ENCODE measurements at places on chromosomes 3 and 15. TPM values are rescaled to one million over a fixed set of nuclear protein-coding genes. Genes with fewer than 3 reads are reported as not detected.
A peak's percentile ranks its signal among the peaks of the same experiment; 100 is the strongest.

GRCh38 chr15:52183562-52184173 lies 7.5 kb downstream of the GNB5 start:
- DNase-seq = no peak

GABRA5 gene
- 38.1 TPM for total RNA-seq

ARL14 gene
- total RNA-seq = not detected

DNA sequence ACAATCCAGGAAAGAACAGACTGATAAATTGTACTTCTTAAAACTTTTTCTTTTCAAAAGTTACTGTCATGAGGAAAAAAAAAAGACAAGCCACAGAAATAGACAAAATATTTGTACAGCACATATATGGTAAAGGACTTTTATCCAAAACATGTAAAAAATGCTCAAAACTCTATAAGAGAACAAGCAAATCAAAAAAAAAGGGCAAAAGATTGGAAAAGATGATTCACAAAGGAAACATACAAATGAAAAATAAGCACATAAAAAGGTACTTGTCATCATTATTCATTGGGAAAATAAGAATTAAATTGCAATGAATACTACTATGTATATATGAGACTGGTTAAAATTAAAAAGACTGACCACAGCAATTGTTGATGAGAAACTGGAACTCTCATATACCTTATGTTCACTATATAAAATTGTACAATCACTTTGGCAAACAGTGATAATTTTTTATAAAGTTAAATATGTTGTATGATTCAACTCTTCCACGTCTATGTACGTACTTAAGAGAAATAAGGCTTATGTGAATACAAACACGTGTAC lies 39.7 kb downstream of the DIPK2A start:
- no peak for DNase-seq

GRCh38 chr3:89058371-89058770 lies 49.0 kb upstream of the EPHA3 start:
- no peak for DNase-seq

GRCh38 chr3:16511681-16512434 lies 1.6 kb downstream of the RFTN1 start:
- DNase-seq = no peak

GUCA1C gene
- total RNA-seq = not detected

DNA sequence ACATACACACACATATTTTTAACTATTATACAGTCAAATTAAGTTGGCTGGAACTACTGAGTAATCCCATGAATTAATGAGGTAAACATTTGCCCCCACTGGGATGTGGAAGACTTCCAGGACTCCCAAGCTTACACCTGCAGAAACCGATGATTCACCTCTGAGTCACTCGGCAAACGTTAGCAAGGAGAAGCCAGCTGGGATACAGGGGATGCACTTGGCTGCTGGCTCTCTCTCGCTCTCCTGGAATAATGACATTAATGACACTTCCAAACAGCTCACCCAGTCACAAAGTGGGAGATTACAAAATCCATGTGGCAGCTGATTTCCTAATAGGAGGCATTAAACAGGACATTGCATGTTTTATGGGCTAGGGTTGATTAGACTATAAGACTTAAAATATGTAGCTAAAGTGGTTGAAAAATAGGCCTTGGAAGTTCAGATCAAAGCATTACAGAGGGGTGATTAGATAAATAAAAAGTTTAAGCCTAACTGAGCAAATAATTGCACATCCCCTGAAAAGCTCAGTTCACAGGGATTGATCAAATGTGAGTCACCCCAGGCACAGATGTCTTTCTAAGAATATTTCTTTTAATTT lies 500.9 kb downstream of the SOX2 start:
- DNase-seq = peak; percentile 38

DNA sequence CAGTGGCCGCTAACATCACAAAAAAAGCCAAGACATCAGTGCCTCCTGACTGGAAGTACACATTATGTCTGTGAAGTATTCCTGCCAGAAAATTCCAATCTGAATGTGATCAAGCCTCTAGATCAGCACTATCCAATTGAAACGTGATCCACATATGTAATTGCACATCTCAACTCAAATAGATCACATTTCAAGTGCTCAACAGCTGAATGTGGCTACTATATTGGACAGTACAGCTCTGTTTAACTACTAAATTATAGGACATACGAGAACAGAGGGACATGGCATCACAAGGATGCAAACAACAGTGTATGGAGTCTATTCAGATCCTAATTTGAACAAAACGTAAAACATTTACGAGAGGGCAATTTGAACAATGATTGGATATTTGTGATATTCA lies 542 bp upstream of the UBAP1L start:
- DNase-seq = no peak

Measured in occipital lobe (tissue), 3 donors.